ENCODE measurements at places on chromosomes 1 and 21.

DNA sequence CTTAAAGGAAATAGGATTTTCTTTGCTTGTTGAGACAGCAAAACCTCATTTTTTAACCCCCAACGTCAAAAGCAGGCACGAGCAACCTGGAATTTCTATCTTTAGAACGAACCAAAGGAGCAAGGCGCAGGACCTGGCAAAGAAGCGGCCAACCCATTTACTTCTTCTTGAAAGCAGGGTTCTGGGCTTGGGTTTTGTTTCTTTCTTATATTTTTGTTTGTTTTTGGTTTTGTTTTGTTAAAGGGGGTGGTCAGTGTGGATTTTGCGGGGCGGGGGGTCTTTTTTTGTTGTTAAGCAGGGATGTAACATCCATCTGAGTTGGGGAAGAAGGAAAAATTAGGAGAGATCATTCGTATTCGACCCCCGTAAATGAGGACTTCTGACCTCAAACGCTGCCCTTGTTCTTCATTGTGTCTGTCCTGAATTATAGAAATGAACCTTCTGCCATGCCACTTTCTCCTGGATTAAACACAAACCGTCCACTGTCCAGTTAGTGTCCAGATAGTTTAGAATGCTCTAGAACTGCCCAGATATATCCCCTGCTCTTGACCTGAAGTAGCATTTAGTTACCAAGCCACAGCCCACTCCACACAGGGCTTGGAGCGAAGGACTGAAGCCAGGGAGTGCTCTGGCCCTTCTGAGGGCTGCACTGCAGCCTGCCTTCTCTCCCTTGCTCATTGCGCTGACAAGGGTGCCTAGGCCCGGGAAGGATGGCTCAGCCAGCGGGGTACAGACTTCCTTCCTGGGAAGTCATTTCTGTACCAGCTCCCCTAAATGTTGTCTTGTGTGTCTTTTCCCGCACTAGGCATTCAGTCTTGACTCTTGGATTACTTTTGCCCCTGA lies 909 bp upstream of the APP start:
- DNase-seq, result no peak

GRCh38 chr1:145992958-145993617 lies 3.3 kb downstream of the TXNIP start:
- DNase-seq, result no peak

- no peak for DNase-seq
Measured at GRCh38 chr1:36540056-36540455, 57.3 kb upstream of the CSF3R start.

DNA sequence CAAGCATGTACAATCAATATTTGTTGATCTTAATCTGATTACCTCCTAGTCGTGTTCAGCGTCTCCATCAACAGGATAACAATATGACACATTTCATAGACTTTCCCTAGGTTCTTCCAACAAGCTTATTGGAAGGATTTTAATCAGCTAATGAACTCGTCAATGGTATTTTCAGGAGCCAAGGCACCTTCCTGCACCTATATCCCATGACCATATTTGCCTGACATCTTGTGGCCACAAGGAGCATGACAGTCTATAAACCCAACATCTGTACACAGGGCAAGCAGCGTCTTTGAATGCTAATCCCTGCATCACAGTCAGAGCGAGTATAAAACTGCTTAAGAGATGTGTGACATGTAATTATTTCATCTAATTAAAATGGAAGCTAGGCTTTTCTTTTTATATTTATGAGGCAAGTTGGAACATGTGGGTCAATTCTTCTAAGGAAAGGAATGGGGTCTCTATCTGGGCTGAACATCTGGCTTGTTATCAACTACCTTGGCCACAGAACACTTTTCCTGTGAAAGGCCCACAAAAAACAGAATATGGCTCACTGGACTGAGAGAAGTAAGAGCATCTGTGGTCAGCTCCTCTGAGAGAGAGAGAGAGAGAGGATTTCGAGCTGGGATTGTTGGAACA lies 388.8 kb downstream of the NTNG1 start:
- DNase-seq, result no peak

DNA sequence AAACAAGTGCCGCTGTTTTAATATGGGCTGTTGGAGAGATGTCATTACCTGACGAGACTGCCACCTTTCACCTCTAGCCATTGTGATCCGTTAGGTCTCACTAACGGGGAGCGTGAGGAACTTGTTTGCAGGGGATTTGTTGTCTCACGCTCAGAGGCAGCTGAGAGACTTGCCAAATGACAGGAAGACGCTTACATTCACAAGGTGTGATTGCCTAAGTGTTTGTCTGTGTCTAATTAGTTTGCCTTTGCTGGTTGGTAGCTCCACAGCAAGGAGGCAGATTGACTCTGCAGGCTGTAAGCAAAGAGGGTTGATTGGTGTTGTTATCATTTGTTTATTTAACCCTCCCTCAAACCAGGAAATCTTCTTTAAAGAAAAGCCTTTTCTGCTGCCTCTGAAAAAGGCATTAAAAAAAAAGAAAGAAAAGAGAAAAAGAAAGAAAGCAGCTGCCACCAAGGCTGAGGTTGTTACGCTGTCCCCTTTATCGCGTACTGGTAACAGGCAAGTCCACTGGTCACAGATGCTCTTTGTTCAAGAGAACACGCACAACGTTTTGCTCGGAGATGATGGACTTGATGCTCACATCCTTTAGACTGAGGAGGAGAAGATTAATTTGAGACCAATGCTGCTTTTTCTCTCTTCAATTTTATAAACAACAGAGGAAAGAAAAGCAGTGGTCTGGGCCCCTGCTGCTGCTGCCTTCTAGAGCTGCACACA lies 203.9 kb downstream of the ZNF326 start:
- DNase-seq, result no peak

GRCh38 chr1:116927049-116927798 lies 17.5 kb downstream of the PTGFRN start:
- no peak for DNase-seq

GRCh38 chr1:145962157-145963102 lies 1.9 kb downstream of the ANKRD34A start:
- DNase-seq, result no peak

Measured in activated gamma-delta T cell treated with Interleukin-2 at 50 U/mL for 16 hours (primary cell).